Pulmonary artery endothelial cell (primary cell): ENCODE measurements at places on chromosomes 11 and 22. TPM values are rescaled to one million over a fixed set of nuclear protein-coding genes. Genes with fewer than 3 reads are reported as not detected.

DCHS1 gene
- total RNA-seq = 41.7 and 47.4 TPM in 2 replicates

DNA sequence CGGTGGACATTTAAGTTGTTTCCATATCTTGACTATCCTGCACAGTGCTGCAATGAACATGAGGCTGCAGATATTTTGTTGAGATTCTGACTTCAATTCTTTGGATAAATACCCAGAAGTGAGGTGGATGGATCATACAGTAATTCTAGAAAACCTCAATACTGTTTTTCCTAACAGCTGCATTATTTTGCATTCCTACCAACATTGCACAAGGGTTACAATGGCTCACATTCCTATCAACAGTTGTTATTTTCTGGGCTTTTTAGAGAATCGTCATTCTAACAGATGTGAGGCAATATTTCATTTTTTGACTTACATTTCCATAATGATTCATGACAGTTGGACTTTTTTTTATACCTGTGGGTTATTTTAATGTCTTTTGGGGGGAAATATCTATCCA, 716.9 kb upstream of the ANO3 start:
- DNase-seq = no peak

DNA sequence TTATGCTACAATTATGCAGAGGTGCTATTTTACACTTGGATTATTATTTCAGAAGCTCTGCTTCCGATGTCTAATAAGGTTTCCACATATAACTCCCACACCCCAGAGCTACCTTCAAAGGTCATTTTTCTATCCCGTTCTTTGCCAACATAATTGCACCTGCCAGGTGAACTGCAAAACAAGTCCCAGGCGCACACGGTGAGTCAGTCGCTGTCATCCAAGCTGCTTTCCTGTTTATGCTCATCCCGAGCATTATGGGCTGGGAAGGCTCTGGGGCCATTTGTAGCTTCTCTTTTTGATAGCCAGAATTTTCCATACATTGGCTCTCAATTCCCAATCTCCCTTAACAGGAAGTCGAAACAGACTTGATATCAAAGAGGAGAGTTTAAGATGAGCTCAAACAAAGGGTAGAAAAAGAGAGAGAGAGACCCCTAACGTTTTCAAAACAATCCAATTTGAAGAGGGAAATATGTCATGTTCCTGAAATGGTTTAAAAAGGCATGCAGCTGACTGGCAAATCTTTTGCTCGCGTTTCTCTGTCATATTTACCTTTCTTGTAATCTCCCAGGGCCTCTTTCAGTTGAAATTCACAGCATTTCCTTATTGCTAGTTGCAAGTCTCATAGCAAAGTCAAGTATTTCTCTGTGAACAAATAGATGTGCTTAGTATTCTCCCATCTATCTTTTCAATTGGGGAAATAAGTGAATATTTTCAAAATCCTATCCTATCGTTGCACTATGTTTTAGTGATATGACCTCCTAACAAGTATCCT, 815.9 kb downstream of the KCNA4 start:
- DNase-seq = no peak

GRCh38 chr22:42185915-42186439, 55.4 kb upstream of the CYP2D6 start:
- DNase-seq = no peak
